ENCODE measurements at places on chromosomes 13 and 19.

DNA sequence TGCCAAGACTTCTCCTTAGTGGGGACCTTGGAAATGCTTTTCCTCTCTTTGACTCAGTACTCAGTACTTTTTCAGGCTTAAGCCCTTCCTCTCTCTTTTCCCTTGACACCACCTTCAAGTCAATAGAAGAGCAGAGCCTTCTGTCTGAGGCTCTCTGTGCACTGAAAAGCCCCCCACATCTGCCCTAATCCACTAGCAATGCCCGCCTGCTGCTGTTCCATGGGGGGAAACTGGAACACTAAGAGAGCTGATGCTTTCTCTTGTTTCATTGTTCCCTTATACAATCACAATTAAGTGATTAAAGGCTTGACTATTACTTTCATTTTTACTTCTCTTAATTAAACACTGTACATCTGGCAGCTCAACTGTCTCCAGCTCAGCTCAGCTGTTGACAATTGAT, 254.5 kb downstream of the SLITRK6 start:
- DNase-seq: no peak

DNA sequence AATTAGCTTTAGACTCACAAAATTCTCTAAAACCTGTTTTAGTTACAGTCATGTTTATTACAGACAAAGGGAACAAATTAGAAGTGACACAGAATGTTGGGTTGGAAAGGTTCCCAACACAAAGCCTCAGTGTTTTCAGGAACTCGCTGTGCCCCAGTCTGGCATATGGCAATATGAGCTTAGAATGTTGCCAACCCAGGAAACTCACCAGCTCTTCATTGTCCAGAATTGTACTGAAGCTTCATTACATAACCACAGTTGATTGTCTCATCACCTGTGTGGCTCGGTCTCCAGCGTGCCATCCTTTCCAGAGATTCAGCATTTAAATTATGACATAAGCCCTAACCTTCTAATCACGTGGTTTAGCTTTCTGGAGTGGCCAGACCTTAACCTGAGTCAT, 19.1 kb downstream of the ZNF264 start:
- DNase-seq: no peak

DNA sequence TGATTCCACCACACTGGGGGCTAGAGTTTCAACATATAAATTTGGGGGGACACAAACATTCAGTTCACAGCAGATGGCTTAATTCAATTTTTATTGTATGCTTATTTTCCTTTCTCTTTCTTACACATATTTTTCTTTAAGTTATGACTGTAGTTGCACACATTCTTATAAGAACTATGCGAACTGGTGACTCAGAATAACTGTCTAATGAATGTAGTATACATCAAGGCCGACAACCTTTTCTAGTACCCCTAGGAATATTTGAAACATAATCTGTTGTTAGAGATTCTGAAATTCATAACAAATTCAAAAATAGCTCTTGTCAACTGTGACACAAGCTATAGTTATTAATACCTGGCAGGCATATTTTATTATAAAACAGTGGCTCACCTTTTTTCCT, 695.6 kb downstream of the PCDH9 start:
- DNase-seq: no peak

GRCh38 chr19:5313307-5313706, 27.3 kb downstream of the PTPRS start:
- DNase-seq: no peak

DNA sequence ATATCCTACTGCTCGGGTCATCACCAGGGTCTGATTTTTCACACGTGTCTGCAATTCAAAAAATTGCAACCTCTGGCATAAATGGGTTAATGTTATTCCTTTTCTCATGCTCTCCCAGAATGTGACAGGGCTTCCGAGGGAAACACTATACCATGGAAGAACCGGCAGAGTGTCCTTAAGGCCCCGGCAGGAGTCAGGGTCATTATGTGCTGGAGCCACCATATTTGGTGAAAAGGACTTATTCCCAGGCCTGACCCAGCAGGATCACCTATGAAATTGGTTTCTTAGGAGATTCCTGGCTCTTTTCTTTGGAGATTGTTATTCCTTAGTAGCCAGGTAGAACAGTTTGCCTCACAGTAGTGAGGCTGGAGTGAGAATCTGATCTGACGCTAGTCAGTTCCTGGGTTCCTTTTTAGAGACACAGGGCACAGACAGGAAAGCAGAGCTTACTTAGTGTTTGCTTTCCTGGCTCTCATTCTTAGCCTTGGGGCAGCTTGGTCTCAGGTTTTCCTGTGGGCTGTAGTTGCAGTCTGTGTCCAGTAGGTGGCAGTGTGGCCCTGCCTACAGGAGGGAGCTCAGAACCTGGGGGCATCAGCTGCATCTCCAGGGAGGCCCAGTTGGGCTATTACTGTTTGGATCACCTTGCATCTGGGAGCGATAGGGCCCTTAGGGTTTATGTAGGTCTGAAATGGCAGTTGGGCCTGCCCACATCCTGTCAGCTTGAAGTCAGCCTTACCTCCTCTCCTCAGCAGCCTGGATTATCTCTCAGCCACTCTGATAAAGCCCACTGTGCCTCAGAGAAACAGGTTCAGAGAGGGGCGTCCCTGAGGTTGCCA, 12.4 kb downstream of the SNRNP70 start:
- DNase-seq: peak; percentile 61

GRCh38 chr13:49980266-49980665, 16.6 kb upstream of the TRIM13 start:
- no peak for DNase-seq

- no peak for DNase-seq
These were observed 136.8 kb downstream of the DCLK1 start for GRCh38 chr13:35994131-35994966.

DNA sequence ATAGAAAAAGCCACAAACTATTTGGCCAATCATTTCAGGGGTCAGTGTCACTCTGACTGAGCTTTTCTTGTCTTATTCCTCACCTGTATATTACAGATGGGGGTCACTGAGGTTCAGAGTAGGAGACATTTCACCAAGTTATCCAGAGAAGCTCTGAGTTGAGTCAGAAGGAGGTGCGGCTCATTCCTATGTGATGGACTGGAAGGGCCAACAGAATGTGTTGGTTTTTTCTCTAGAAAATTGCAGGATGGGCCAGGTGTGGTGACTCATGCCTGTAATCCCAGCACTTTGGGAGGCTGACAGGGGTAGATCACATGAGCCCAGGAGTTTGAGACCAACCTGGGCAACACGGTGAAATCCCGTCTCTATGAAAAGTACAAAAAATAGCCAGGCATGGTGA, 24.5 kb upstream of the ZNF83 start:
- no peak for DNase-seq

GRCh38 chr13:91574766-91575165, 176.3 kb downstream of the GPC5 start:
- DNase-seq: no peak

DNA sequence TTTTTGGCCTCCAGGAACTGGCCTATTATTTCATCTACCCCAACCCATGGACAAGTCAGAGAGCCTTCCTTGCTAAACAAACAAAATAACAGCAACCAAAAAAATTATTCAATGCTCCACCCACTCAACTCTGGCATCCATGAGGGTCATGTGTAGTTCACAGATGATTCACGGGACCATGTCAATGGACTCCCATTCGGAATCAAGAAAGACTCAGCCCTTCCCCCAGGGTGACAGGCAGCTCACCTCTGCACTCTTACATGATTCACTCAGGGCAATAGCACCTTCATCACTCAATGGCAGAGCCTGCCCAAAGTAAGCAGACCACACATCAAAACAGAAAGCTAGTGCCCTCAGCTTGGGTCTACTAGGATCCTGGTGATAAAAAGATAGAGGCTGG, 14.3 kb upstream of the SCEL start:
- DNase-seq: no peak

- DNase-seq: no peak
These were observed 386 bp downstream of the RRAS start for GRCh38 chr19:49639401-49640112.

DNA sequence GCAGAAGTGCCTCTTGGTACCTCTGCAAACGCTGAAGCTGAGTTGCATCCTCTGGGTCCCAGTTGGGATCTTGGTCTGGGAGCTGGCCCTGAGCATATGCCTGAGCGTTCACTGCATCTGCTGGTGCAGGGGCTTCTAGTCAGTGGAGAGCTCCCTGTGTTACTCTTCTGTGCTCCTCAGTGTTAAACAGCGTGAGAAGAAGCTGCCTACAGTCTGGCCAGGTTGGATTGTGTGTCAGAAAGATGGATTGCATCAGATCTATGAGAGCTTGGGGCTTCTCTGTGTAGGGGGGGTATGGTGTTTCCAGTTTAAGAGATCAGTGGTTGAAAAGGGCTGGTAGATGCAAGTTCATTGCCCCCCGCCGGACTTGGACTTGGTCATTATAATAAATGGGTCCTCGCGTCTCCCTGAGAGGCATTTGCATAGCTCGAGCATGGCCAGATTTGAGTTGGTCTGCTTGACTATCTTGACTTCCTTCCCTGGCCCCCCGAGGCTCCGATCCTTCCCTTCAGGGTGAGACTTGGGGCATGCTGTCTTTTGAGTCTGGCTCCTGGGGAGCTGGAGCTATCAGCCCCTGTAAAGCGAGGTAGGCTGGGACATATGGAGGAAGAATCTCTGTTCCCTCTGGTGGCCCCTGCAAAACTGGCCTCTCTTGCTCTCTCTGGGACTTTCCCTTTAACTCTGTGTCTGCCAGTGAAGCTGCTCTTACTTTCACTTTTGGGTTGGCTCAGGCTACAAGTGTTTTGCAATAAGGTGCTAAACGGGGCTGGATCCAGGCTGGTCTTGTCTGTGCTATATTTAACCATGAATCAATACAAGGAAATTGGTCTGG, 52.9 kb downstream of the OR10H4 start:
- DNase-seq: no peak

DNA sequence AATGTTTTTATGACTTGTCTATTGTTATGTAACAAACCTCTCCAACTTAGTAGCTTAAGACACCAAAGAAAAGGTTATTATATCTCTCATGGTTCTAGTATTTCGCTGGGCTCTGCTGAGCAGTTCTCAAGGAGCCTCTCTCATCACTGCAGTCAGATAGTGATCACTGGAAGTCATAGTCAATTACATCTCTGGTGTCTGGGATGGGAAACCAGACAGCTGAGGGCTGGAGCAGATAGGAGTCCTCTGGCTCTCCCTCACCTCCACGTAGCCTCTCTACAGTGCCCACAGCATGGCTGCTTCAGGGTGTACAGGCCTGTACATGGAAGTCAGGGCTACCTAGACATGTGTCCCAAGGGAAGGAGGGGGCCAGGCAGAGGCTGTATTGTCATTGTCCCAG, 507.5 kb downstream of the MYO16 start:
- DNase-seq: no peak

- no peak for DNase-seq
These were observed 277 bp downstream of the GIPC1 start for GRCh38 chr19:14495672-14496028.

- no peak for DNase-seq
These were observed 12.4 kb upstream of the DGKH start for GRCh38 chr13:42035905-42036521.

GRCh38 chr19:43941209-43941608, 6.1 kb upstream of the ZNF45 start:
- DNase-seq: no peak

DNA sequence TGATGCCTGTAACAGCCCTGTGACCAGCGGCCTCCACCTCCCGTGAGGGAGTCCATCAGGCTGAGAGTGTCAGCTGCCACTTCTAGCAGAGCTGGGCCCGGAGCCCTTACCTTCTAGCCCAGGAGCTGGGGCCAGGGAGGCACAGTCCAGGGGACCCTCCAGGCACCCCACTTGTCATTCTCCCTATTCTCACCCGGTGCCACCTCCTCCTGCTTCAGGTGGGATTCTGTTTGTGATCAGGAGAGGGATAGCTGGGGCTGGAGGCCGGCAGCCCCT, 4.1 kb downstream of the RASA3 start:
- DNase-seq: no peak

DNA sequence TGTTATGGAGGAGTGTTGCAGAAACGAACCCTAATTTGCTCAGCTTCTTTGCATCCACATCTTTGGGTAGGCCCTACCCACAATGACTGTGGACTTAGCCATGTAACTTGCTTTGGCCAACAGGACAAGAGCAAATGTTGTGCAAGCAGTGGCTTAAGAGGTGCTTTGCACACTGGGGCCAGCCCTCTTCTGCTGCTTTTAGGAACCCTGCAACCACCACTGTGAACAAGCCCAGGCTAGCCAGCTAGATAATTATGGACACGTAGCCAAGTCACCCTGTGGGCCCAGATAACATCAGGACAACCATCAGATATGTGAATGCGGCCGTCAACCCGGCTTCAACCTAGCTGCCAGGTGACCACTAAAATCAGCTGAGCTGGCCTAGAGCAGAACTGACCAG, 17.1 kb downstream of the C19orf47 start:
- DNase-seq: no peak

DNA sequence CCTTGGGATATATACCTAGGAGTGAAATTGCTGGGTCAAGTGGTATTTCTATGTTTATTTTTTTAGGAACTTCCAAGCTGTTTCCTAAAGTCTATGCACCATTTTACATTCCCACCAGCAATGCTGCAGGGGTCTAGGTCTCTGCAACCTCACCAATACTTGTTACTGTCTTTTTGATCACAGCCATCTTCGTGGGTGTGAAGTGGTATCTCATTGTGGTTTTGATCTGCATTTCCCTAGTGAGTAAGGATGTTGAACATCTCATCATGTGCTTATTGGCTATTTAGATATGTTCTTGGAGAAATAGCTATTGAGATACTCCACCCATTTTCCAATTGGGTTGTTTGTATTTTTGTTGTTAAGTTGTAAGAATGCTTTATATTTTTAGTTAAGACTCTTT, 2.7 kb downstream of the OR10H2 start:
- no peak for DNase-seq

GRCh38 chr13:89791971-89792630, 1555.4 kb upstream of the MIR17HG start:
- DNase-seq: no peak

GRCh38 chr13:109243311-109243951, 543.0 kb downstream of the IRS2 start:
- peak; percentile 47 for DNase-seq

DNA sequence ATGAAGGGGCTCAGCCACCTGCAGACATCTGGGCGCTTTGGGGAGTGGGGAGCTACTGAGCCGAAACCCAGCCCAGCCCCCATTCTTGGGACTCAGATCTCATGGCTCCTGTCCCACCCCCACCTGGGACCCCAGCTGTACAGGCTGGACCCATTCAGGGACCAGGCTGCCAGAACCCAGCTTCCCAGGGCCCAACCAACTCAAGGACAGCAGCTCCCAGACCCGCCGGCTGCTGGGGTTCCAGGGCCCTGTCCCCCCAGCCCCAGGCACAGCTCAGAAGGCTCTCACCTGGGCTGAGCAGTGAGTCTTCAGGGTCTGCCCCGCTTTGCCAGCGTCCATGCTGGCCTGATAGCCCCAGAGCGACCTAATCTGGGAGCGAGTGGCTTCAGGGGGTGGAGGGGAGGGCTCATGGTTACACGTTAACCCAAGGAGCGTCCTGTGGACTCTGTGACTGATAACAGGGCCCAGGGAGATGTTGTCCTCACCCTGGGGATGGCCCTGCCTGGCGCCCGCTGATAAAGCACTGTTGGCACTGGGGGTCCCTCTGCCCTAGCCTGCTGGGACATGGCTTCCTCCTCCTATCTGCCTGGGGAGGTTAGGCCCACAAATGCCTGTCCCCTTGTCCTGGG, at the start of gene TMEM86B:
TMEM86B (minus strand) TSS at position 361 of the 629 bp plus-strand sequence; CDS start at position 339, 22 bp downstream.
- DNase-seq: no peak
